NCI-H2171 (cell line): ENCODE measurements at places on chromosomes 16 and 17.

- DNase-seq: no peak
Measured at GRCh38 chr16:3183445-3184139, 4.4 kb upstream of the OR1F1 start.

DNA sequence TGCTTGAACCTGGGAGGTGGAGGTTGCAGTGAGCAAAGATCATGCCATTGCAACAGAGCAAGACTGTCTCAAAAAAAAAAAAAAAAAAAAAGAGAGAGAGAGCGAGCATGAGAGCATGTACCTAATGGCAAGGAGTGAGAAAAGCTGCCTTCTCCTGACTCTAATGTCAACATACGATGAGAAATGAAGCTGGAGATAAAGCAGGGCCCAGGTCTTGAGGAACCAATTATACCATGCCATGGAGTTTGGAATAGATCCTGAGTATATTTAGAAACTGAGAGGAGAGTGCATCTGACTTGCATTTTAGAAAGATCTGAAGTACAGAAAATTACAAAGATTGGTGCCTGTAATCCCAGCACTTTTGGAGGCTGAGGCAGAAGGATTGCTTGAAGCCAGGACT lies 3.8 kb upstream of the MAP2K6 start:
- DNase-seq: no peak

DNA sequence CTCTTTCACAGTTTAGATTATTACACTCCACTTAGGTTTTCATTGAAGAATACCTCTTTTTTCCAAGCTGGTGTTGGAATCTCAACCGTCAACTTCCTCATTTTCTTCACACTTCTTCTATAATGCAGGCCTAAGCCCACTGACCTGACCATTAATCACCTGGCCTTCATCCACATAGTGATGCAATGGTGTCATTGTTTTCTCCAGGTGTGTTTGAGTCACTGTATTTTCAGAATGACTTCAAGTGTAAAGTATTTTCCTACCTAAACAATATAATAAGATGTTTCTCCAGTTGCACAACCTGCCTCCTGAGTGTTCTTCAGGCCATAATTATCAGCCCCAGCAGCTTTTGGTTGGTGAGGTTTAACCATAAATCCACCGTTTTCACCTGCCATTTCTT lies 1675.1 kb downstream of the TP53TG3F start:
- DNase-seq: no peak

DNA sequence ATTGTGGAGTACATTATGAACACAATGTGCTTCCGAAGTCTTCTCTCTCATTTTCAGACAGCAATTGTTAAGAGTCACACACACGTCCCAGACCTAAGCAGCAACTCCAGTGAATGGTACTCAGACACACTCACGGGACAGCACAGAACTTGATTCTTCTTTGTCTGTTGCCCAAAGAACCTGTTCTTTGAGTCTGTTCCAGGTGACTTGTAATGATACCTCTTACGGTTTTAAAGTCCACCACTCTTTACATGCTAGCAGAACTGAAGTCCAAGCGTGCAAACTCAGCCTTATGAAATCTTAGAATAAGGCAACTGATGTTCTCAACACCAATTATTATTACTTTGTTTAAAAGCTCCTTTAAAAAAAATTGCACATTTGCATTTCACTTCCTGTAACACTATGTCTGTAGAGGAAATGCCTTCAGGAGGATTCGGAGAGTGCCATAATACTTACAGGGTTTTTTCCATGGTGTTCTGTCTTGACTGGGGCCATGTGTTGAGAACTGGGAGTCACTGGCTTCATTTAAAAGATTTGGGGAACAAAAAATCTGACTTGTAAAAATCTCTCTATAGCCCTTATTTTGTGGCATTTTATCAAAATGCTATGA lies 48.1 kb downstream of the MARF1 start:
- no peak for DNase-seq

DNA sequence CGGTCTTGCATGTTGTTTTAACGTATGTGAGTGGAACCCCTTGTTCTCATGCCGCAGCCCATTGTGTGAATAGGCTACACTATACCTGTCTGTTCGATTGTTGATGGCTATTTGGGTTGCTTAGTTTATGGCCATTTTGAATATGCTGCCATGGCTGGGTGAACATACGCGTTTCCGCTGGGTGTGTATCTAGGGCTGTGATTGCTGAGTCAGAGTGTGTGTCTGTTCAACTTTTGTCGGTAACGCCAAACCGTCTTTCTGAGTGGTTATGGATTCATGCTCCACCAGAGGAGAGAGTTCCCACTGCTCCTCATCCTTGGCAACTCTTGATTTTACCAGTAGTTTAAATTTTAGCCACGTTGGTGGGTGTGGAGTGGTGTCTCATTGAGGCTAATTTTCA lies 77.0 kb downstream of the METRNL start:
- DNase-seq: no peak
